ENCODE measurements at places on chromosomes 2 and 18.

GRCh38 chr2:45964223-45964841 is 312.9 kb downstream of the PRKCE start:
- peak; percentile 83 for DNase-seq

- DNase-seq: no peak
Observed at GRCh38 chr2:48711343-48711742, 44.2 kb downstream of the LHCGR start.

- peak; percentile 69 for DNase-seq
Observed at GRCh38 chr2:36452260-36452659, 96.7 kb downstream of the CRIM1 start.

DNA sequence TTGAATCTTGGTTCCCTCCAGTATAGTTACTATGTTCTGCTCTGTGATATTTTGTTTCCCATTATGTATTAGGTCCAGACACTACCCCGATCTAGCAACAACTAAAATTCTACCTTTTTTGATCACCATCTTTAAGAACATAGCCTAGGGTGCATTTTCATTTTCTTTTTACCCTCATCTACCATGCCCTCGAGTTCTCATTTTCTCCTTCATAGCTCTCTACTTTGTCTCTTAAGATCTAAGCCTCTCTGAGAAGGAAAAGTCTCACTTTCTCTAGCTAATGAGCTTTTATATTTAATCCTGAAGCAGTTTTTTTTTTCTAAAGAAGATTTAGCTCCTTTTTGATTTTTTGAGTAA is 1089.4 kb upstream of the SLC39A10 start:
- no peak for DNase-seq

- DNase-seq: no peak
Observed at GRCh38 chr2:133941666-133942065, 312.2 kb upstream of the MGAT5 start.

GRCh38 chr18:32763293-32763692 is 9.5 kb downstream of the KLHL14 start:
- no peak for DNase-seq

All from GM04503 (cell line).